ENCODE measurements at places on chromosomes 3 and 15.

DNA sequence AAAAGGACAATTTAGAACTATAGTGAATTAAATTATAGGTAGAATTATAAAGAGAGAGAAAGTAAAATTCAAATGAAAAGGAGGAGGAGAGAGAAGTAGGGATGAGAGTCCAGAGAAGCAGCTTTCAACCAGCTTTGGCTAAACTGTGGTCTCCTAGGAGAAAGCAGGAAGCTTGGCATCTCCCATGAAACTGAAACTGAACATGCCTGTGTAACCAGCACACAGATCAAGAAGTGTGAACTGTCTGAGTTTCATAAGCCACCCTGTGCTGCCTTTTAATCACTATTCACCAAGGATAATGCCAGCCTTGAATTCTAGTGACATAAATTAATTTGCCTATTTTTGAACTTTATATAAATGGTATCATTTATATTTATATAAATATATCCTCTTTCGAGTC is 128.5 kb downstream of the MYRIP start:
- DNase-seq: no peak

DNA sequence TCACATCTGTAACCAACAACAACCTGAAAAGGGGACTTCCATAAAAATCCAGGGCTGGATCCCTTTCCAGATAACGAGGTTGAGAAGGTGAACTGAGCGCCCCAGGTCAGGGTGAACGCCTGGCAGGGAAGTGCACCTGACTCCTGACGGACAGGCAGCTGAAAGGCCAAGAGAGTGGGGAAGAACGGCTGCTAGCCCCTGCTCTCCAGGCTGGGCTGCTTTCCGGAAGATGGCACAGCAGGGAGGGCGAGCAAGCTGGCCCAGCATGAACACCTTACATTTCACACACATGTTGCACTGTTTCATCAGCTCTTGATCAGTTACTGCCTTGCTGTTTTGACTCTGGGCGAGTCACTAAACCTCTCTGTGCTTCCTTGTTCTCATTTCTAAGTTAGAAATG is 127.2 kb upstream of the IQSEC1 start:
- peak; percentile 32 for DNase-seq

DNA sequence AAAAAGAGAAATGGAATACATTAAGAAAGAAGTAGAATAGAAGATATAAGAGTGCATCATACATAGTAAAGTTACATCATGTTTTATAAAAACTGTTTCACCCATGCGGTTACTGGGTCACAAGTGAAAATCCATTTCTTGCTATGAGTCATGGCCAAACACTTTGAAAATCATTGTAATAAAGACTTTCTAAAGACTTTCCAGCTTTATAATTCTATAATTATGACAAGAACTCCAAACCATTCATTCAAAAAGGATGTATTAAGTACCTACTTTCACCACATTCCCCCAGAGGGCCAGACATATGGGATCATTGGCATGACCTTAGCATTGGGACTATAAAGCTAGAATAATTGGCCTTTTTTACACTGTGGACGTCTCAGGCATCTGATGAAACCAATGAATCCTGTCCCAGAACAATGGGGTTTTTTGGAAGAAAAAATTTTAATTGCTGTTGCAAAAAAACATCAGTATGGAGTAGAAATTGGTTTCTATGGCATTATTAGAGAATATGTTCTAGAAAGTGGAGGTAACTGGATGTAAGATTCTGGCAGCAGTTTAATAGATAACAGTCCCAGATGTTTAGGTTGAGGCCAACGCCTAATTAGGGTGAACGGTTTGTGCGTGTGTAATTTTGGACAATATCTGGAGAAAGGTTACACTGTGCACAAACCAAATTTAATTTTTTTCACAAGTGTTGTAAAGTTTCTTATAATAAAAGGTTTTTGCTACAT is 3.3 kb upstream of the SKIC8 start:
- DNase-seq: no peak

GRCh38 chr15:81001152-81002008 is 657 bp downstream of the TLNRD1 start:
- DNase-seq: peak; percentile 91

GRCh38 chr15:73990250-73991005 is 1.7 kb downstream of the STOML1 start:
- DNase-seq: peak; percentile 75

GRCh38 chr3:49500732-49501609 is 30.9 kb downstream of the DAG1 start:
- DNase-seq: peak; percentile 90

- peak; percentile 87 for DNase-seq
These were observed 492 bp downstream of the TMCC1 start for GRCh38 chr3:129892857-129893580.

GRCh38 chr15:99326235-99326634 is 75.0 kb downstream of the LRRC28 start:
- no peak for DNase-seq

DNA sequence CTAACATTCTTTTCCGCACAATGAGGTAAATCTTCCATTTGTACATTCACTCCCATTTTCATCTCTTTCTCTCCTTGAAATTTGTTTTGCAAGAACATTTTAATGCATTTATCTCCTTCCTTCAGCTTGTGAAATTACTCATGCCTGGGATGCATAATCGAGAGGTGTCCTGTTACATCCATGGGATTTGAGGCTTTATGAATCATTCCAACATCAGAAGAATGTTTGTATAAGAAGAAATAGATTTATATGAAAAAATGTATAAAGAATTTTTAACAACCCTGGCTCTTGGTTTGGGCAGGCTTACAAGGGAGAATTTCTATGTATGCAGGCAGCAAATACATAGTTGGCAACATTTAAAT is 93.2 kb upstream of the MBNL1 start:
- DNase-seq: no peak

DNA sequence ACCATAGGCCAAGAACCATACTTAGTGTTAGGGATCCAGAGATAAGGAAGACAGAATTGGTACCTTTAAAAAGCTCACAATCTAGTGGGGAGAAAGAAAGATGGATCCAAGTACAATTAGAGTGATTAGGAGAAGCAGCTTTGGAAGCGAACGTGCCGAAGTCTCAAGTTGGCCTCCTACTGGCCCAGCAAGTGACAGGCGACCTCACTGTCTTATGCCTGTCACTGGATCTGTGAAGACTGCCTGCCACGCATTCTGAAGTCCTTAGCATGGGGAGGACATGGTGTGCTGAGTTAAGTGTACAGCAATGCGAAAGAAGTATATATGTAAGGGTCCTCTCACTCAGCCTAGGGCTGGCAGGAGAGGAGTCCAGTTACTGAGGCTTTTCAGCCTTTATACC is 141.0 kb downstream of the GABRB3 start:
- DNase-seq: no peak

GRCh38 chr3:132456136-132456535 is 38.8 kb downstream of the DNAJC13 start:
- no peak for DNase-seq

DNA sequence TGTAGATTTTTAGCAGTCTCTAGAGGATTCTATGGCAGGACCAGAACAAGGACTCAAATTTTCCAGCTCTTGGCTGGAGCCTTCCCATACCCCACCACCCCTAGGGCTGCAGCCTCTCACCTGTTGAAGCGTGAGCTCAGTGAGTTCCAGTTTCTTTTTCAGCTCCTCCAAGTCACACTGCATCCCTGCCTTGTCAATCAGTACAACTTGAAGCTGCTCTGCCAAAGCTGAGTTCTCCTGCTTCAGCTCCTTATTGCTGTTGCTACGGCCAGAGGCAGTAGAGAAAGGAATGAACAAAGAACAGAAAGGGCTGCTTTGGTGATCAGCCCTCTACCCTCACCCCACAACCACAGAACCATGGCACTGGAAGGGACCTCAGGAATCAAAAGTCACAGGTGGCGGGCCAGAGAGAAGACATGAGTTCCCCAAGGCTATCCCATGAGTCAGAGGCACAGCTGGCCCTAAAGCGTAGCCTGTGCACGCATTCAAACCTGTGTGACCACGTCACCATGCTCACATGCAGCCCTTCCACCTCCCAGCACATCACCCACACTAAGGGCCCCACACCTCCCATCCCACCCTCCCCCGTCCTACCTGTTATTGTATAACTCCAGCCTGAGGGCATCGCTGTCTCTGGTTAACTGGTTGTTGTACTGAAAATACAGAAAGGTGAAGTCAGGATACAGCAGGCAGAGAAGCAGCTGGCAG is 83.3 kb upstream of the C2CD4B start:
- DNase-seq: no peak

GRCh38 chr3:64178419-64178818 is 46.8 kb downstream of the PRICKLE2 start:
- DNase-seq: no peak

GRCh38 chr3:143464850-143465249 is 345.3 kb downstream of the CHST2 start:
- DNase-seq: no peak

DNA sequence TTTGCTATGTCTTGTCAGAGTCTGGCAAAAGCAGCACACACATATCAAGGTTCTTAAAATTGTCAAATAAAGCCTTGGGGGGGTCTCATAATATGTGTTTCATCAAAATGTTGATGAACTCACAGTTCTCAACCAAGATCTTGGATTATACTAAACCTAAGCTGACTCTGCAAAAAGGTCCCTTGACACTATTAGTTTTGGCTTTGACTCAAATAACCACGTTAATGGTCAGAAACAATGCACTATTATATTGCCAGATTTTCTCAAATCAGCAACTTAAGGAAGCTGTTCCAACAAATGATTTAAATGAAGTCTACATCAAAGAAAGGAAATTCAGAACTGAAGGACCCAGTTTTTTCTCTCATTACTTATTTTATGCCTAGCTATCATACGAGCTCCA is 1063.9 kb downstream of the ROBO1 start:
- no peak for DNase-seq

DNA sequence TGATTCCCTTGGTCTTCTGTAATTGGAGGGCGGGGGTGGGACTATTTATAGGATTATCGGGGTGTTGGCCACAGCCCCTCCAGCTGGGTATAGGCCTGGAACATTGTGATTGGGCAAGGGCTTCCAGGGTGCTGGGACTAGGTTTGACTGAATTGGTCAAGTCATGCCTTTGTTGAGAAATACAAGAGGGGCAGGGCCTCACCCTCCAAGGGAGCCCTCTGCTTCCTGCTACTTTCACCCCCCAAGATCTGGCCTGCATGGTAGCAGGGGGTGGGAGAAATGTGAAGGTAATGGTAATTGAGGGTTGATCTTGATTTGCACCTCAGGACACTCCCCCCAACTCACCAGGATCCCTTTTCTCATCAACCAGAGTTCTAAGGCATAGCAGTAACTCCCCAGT is 25.2 kb downstream of the TRIM71 start:
- DNase-seq: no peak

GRCh38 chr3:57972531-57973111 is 35.6 kb upstream of the FLNB start:
- DNase-seq: no peak
